GM12864 (cell line): ENCODE measurements at places on chromosomes 7 and 10.

GRCh38 chr7:55565681-55566080 lies 6.6 kb downstream of the VOPP1 start:
- no peak for DNase-seq

GRCh38 chr7:47513741-47514241 lies 68.1 kb downstream of the TNS3 start:
- no peak for DNase-seq

GRCh38 chr10:79003183-79004100 lies 65.3 kb upstream of the ZMIZ1 start:
- no peak for DNase-seq

GRCh38 chr7:45294559-45294958 lies 137.0 kb downstream of the RAMP3 start:
- DNase-seq = no peak

DNA sequence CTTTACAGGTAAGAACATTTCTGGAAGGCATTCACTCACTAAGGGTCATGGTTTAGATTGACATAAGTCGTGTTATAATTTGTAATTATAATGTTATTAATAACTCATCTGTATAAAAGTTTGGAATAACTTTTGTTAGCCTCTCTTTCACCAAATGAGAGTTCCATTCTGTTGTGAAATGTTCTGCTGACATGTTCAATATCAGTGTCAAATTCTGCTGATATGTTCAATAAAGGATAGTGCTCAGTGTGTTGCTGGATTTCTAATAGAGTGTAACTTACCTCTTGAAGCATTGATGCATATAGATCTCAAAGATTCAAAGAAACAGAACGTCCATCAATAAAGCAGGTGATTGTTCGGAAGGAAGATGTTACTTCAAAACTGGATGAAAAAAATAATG lies 30.6 kb downstream of the ANLN start:
- no peak for DNase-seq

DNA sequence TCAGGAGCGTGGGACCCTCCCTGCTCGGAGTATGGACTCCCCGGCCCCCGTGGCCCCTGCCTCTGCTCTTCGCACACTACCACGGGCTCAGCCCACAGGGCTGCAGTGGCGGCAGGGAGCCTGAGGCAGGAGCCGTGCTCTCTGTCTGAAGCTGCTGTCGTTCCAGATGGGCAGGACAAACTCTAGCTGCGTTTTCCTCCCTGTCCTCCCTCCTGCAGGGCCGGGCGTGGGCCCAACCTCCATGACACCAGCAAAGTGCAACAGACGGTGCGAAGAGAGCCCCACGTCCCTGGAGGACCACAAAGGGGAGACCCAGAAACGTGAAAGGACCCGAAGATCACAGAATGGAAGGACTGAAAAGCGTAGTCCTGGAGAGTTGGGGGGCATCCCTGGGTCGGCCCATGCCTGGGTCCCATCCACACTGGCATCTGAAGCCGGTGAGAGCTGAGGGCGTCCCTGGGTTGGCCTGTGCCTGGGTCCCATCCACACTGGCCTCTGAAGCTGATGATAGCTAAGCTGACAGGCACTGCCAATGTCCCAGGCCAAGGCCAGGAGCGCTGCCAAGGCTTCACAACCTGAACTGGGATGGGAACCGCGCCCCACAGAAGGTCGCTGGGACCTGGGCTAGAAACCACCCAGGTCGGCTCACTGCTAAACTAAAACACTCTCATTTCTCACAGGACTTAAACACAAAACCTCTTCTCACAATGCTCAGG lies 267.0 kb downstream of the MAD1L1 start:
- DNase-seq = no peak

DNA sequence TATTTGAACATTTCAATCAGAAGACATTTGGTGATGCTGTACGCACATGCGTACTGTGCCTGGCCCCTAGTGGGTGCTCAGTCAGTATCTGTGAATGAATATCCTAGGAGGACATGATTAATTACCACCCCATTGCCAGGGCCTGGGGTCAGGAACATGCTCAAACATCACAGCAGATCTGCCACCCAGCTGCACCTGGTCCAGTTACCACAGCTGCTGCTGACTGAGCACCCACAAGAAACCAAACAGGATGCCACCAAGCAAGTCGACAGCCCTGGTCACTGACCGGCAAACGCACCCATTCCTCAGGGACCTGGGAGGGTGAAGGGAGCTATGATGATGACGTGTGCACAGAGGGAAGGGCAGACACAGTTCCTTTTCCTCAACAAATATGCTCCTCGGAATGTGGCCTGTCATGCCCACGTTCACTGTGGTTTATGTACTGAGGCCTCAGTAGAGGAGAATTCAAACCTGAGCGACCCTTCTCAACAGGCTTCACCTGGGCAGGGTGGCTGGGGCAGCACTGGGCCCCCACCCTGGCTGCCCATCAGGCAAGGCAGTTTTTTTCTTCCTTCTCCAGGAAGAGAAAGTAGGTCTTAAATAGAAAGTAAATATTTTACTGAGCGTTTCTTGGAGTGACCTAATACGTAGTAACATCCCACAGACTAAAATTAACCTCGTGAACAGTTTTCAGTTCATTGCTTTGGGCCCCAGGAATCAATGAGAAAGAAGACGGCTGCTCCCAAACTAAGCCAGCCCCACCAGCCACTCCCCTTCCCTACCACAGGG lies 13.4 kb downstream of the CTBP2 start:
- DNase-seq = no peak

DNA sequence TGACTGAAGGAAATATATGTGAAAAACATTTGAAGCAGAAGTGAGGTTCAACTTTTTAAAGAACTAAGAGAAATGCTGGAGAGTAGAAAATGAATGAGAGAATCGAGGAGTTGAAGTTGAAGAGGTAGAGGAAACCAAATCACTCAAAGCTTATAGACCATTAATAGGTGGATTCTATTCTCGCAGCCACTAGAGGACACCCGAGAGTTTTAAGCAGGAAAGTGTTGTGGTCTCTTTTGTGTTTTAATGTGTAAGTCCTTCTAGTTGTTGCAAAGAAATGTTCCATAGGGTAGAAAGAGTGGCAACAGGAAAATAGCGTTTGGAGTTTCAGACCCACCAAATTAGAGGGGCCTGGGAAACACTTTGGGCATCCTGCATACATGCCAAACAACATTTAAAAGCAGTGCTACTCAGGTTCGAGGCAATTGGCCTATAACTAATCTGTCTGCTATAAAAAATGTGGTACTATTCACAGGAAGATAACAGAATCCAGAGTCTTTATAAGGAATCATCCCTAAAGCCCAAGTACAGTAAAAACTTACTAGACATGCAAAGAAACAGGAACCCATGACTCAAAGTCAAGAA lies 75.3 kb upstream of the TAS2R16 start:
- no peak for DNase-seq

GRCh38 chr7:92042056-92042737 lies 92.1 kb downstream of the CYP51A1 start:
- no peak for DNase-seq

DNA sequence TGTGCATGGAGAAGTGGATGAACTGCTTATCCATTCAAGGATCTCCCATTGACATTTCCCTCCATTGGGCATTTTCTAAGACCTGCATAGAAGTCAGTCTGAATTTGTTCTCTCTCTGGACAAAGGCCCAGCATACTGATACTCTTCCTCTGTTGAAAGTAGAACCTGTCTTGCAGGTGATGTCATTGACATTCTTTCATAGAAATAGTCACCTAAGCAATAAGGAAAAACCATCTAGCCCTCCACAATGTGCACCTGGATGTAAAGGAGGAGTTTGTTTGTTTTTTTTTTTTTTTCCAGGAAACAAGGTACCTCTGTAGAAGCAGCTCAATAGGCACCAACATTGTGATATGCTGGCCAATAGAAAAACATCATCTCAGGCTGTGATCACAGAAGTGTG lies 150.4 kb downstream of the DPY19L1 start:
- DNase-seq = no peak

DNA sequence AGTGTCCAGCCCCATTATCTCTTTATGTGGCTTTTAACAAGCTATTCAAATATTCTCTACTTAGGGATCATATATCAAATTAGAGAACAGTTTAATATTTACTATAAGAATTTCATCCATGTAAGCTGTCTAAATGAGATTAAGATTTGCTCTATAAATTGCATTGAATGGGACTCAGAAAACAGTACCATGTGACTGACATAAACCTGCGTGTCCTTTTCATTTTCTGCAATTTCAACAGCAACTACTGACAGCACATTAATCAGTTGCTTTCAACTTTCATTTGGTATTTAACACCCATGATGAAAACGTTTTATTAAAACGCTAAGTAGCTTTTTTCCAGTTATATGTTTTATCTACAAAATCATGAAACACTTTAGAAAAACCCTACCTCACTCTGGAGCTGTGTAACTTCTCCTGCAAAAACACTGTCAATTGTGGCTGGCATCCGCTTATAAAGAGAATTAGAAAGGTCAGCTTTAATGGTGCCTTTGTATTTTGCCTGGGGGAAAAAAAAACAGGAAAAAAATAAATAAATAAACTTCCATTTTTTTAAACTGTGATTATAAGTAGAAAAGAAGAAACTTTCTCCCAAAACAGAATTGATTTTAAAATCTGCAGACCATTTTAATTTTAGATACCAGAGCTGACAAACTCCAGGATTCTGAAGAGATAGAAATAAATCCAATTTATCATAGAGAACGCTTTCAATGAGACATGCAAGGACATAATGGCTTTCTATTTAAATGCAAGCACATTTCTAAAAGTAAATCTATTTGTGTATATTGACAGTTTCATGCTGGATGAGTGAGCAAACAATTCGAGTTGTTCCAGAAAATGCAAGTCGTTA lies 9.2 kb downstream of the NEBL start:
- no peak for DNase-seq

GRCh38 chr7:1883031-1883761 lies 213.1 kb downstream of the ELFN1 start:
- no peak for DNase-seq

DNA sequence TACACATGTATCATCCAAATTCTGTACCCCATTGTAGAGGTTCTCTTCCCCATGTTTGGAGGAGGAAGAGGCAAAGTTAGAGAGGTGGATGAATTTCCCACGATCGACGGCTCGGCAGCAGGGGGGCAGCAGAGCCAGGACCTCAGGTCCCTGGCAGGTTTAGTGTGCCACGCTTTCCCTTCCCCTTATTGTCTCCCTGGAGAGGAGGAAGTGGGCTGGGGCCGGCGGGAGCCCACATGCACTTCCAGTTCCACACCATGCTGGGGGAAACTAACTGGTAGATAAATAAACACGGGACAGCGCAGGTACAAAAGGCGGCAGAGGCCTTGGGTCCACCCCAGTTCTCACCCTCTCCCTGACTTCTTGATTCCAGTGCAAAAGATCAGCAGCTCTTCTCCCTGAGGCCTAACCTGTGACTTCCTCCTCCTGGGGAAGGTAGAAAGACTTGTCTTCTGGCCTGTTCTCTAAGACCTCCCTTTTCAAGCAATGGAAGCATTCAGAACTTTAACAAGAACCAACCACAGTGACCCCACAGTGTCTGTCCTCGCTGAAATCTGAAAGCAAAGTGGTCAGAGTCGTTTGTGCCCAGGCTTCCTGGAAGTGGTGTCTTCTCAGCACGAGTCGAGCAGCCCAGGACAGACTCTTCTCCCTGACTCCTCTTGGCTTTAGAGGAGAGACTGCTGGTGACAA lies 30.5 kb upstream of the SRGN start:
- DNase-seq = no peak

GRCh38 chr10:112332509-112333228 lies 41.2 kb upstream of the ACSL5 start:
- DNase-seq = no peak

GRCh38 chr7:88344956-88345832 lies 38.5 kb upstream of the STEAP4 start:
- no peak for DNase-seq

GRCh38 chr7:25391961-25392587 lies 163.8 kb upstream of the NPVF start:
- DNase-seq = no peak

- no peak for DNase-seq
Observed at GRCh38 chr10:101683276-101683675, 11.7 kb downstream of the FBXW4 start.

DNA sequence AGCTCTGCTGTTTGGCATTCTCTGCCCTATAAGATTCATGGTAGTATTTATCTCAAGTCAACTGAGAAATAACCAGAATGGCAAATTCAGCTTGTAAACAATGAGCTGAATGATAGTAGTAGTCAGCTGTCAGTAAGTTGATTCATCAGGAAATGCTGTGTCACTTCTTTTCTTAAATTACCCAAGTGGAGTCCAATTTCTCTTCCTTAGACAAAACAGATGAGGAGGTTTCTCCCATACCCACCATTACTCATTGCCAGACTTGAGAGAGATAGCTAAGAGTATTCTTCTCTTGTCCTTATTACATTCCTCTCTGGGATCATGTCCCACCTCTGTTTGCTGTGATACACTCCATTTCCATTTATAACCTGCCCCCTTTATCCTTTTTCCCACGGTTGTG lies 159.8 kb upstream of the STEAP1 start:
- DNase-seq = no peak

DNA sequence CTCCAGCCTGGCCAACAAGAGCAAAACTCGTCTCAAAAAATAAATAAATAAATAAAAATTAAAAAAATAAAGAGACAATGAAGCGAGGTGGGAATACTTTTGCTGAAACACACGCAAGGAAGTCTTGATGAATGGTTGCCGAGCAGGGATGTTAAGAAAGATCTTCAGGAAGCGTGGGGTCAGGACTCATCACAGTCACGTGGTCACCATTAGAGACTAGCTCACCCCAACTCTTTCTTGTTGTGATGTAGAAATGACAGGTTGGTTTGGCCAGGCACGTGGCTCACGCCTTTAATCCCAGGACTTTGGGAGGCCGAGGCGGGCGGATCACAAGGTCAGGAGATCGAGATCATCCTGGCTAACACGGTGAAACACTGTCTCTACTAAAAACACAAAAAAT lies 28.9 kb upstream of the BAIAP2L1 start:
- DNase-seq = no peak

DNA sequence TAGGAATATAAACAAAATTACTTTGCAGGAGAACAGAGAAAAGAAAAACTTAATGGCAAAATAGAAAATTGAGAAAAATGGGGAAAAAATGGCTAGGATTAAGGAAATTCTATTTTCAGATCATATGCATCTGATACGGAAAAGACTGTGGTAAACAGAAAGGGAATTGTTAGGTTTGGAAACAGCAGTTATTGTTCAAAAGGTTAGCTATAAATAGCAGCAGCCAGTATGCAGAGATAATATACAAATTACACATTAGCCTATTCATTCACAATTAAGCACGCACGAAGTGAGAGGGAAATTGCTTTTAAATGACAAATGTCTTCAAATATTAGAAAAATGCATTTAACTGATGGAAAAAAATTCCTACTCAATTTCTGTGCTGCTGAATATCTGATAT lies 224.1 kb upstream of the FAM3C start:
- no peak for DNase-seq

- DNase-seq = no peak
Observed at GRCh38 chr7:157744786-157745601, 408.2 kb downstream of the DNAJB6 start.

GRCh38 chr7:40234046-40234445 lies 99.2 kb downstream of the SUGCT start:
- DNase-seq = no peak

- DNase-seq = no peak
Observed at GRCh38 chr10:6920072-6921019, 340.3 kb upstream of the PRKCQ start.
